ENCODE measurements at places on chromosomes 13 and 19. TPM values are rescaled to one million over a fixed set of nuclear protein-coding genes. Genes with fewer than 3 reads are reported as not detected.

DNA sequence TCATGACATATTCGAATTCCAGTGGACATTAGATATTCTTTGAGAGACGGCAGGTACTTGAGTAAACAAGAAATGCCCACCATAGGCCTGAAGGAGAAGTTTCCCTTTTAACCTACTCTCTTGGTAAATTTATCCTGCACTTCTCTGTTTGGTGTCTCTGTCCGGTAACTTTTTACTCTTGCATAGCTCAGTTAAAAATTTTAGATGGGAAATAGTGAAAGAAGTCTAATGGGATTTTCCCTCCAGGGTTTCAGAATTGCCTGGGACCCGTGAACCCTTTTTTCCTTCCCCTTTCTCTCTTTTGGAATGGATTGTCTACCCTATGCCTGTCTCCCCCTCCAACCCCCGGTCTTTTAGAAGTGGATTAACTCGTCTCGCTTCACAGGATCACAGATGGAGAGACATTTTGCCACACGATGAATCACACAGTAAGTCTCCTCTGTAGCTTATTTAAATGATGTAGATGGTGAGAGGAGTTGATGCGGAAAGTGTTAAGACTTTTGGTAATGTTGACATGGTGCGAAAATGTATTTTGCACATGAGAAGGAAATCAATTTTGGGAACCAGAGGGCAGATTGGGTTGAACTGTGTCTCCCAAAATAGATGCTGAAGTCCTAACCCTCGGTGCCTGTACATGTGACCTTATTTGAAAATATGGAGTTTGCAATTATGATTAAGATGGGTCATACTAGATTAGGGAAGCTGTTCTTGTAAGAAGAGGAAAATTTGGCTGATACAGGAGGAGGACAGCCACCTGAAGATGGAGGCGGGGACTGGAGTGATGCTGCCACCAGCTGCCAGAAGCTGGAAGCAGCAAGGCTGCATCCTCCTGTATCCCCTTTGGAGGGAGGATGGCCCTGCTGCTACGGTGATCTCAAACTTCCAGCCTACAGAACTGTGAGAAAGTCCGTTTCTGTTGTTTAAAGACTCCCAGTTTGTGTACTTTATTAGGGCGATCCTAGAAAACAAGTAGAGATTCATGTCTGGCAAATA, 711 bp upstream of the MIPEP start:
- H3K36me3 ChIP-seq = peaks cover 3% of the 10 kb centered on the region
- no peak for DNase-seq
- peaks cover 22% of the 10 kb centered on the region for H3K4me1 ChIP-seq
- no peaks in the 10 kb centered on the region for H3K27me3 ChIP-seq

- DNase-seq = peak; percentile 26
- peak overlapping the region; percentile 66 for H3K27ac ChIP-seq
- no peaks in the 10 kb centered on the region for H3K27me3 ChIP-seq
- peaks cover 84% of the 10 kb centered on the region for H3K4me1 ChIP-seq
- H3K4me3 ChIP-seq = peak overlapping the region; percentile 13
Observed at GRCh38 chr13:40488869-40489391, 177.5 kb downstream of the FOXO1 start.

DNA sequence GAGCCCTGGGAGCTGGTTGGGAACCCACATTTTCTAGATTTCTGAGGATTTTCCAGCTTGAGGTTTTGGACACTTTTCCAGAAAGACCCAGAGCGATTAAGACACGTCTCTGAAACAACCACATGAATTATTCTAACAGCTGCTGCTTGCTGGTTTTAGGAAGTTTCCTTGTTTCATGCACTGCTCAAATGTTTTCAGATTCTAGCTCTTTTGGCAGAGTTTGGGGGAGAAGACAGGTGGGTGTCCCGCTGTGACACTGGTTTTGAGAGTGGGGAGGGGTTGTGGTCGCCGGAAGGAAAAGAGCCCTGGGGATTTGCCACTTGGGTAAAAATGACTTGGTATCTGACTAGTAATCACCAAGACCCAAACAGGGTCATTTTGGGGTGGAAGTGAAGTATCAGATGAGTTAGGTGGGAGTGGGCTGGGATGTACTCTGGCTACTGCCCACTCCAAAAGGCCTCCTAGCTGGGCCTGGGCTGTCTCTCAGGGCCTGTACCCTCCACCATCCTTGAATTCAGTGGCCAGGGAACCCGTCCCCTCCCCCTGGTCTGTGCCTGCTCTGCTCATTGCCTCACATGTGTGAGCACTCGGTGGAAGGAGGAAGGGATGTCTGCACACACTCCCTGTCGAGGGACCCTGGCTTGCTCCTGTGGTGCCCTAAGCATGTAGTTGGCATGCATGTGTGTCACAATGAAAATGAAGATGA, 13.2 kb downstream of the GATAD2A start:
- peak overlapping the region; percentile 17 for H3K4me3 ChIP-seq
- peaks cover 72% of the 10 kb centered on the region for H3K4me1 ChIP-seq
- no peaks in the 10 kb centered on the region for H3K27me3 ChIP-seq
- peaks cover 22% of the 10 kb centered on the region for H3K36me3 ChIP-seq

- no peaks in the 10 kb centered on the region for H3K4me1 ChIP-seq
- no peak overlapping the region for H3K27ac ChIP-seq
- peak; percentile 71 for DNase-seq
- no peaks in the 10 kb centered on the region for H3K36me3 ChIP-seq
- H3K4me3 ChIP-seq = no peak overlapping the region
Observed at GRCh38 chr19:50252111-50252886, 48.9 kb downstream of the MYH14 start.

DNA sequence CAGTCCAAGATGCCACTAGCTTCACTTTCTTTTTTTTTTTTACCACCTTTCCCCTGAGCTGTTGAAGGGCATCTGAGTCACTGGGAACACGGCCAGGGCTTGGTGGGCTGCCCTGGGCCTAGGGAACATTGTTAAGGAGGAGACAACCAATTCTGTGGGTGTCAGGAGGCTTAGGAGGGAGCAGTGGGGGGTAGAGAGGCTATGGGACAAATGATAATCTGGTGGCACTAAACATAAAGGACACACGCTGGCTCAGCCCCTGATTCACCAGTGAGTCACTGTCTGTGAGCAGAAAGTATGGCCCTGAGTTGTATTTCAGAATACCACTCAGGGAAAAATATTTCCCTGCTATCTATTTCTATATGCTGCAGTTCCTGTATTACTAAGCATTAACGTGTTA, 207.8 kb downstream of the DCLK1 start:
- H3K4me1 ChIP-seq = no peaks in the 10 kb centered on the region
- H3K4me3 ChIP-seq = no peak overlapping the region
- no peak for DNase-seq
- H3K27me3 ChIP-seq = no peaks in the 10 kb centered on the region
- no peak overlapping the region for H3K27ac ChIP-seq

DNA sequence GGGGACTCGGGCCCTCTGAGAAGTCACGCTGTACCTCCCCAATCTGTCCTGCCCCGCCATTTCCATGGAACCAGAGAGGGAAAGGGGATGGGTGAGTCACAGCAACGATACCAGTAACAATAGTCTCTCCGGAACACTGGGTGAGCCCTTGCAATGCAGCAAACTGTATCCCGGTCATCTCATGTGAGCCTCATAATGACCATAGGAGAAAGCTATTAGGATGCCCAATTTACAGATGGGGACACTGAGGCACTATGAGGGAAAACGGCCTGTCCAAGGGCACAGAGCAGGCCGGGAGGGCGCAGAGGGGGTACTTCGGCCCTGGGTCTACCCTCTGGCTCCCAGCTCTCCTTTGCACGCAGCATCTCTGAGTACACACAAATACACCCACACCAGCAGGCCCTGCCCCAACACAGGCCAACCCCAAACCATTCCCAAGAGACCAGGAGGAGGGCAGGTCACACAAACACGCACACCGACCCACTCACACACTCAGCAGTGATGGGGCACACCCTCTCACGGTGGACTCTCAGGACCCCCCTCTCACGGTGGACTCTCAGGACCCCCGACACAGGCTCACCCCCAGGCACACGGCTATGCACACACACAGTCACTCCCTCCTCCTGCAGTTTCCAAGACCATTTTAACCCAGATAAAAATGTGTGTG, 18.2 kb downstream of the LRRC4B start:
- H3K4me1 ChIP-seq = no peaks in the 10 kb centered on the region
- peaks cover 40% of the 10 kb centered on the region for H3K27me3 ChIP-seq
- no peak for DNase-seq
- H3K36me3 ChIP-seq = no peaks in the 10 kb centered on the region
- H3K4me3 ChIP-seq = no peak overlapping the region

DNA sequence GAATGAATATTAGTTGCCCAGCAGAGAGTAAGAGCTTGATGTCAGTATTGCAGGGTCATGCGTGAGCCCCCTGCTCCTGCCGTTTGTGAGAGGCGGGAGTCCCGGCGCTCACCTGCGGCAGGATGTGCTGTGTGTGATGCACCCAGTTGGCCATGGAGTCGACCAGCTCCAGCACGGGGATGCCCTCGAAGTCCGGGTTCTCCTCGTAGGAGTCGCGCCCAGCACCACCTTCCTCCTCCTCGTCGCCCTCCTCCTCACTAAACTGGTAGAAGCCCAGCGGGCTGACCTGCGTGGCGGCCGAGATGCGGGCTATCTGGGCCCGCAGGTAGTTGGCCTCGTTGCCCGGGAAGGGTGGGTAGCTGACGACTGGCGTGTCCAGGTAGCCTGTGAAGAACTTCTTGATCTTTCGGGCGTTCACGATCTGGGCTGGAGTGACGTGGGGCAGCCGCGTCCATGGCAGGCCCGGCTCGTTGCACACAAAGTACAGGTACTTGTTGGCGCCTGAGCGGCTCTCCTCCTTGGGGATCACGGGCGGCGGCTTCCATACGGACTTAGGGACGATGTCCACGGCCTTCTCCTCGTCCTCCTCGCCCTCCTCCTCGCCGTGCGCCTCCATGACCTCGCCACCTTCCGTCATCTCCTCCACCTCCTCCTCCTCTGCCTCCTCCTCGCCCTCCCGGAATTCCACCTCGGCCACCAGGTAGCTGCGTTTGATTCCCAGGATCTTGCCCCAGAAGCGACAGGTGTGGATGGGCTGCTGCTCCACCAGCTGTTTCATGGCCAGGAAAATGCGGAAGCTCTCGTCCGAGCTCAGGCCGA, 10.8 kb downstream of the RSPH6A start:
- no peak overlapping the region for H3K27ac ChIP-seq
- peaks cover 8% of the 10 kb centered on the region for H3K27me3 ChIP-seq
- no peak overlapping the region for H3K4me3 ChIP-seq
- H3K4me1 ChIP-seq = peaks cover 2% of the 10 kb centered on the region

PODNL1 gene
- 0.25 TPM for total RNA-seq

- DNase-seq = no peak
- H3K4me1 ChIP-seq = peaks cover 37% of the 10 kb centered on the region
- peaks cover 75% of the 10 kb centered on the region for H3K36me3 ChIP-seq
- no peak overlapping the region for H3K4me3 ChIP-seq
- H3K27me3 ChIP-seq = no peaks in the 10 kb centered on the region
- no peak overlapping the region for H3K27ac ChIP-seq
Observed at GRCh38 chr19:39839678-39840327, 5.8 kb upstream of the DYRK1B start.

GRCh38 chr13:67101730-67102467, 128.2 kb downstream of the PCDH9 start:
- H3K27ac ChIP-seq = no peak overlapping the region
- H3K36me3 ChIP-seq = no peaks in the 10 kb centered on the region
- no peaks in the 10 kb centered on the region for H3K27me3 ChIP-seq
- peaks cover 3% of the 10 kb centered on the region for H3K4me1 ChIP-seq

DNA sequence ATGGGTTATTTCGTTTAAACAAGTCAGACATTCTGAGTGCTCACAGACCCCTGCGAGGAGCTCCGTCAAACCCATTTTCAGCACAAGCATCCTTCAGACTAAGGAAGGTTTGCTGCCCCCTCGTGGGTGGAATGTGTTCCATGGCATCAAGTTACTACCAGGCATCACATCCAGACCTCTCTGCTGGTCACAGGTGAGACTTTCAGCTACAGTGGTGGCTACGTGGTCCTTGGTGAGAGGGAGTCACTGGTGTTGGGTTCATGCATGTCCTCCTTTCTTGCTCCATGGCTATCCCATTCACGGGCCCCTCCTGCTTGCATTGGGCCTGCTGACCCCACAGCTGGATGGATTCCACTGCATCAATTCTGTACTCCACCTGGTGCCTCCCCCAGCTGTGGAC, 9.1 kb upstream of the LILRB5 start:
- peak; percentile 88 for DNase-seq
- no peak overlapping the region for H3K4me3 ChIP-seq
- H3K4me1 ChIP-seq = no peaks in the 10 kb centered on the region
- H3K27me3 ChIP-seq = peaks cover 24% of the 10 kb centered on the region
- H3K27ac ChIP-seq = no peak overlapping the region

DNA sequence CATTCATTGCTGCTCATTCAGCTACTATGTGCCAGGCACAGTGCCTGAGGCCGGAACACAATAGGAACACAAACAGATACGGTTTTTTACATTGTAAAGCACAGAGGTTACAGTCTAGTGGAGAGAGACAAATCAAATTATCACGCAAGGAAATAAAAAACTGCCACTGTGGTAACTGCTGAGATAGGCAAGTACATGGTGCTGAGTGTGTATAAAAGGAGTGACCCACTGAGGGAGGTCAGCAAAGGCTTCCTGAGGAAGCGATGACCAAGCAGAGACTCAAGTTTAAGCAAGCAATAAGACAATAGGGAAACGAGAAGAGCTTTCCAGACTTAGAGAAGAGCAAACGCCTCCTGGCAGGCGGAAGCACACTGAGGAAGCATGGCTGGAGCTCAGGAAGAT, 56.4 kb downstream of the NUFIP1 start:
- H3K36me3 ChIP-seq = no peaks in the 10 kb centered on the region
- H3K4me1 ChIP-seq = peaks cover 4% of the 10 kb centered on the region
- DNase-seq = no peak
- no peak overlapping the region for H3K4me3 ChIP-seq

DNA sequence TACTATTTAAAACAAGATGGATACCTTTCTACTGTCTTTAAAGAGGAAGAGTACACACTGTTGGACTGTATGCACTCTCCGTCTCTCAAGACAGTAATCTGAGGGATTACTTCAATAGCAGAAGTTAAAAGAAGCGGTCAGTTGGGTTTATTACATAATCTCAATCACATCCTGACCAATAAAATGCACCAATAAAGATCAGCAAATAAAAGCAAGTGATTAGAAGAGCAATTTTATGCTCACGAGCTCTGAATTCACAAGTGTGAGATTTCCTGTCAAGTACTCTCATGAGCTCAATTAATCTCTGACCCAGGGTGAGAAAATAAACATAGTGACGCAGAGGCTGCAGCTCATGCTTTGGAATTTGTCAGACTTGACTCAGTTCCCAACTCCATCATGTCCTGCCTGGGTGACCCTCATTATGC, 12.2 kb downstream of the ABCC4 start:
- no peak overlapping the region for H3K27ac ChIP-seq
- H3K27me3 ChIP-seq = no peaks in the 10 kb centered on the region
- H3K4me1 ChIP-seq = no peaks in the 10 kb centered on the region
- peaks cover 11% of the 10 kb centered on the region for H3K36me3 ChIP-seq

KCNN4 gene
- 110 TPM for total RNA-seq

- H3K36me3 ChIP-seq = peaks cover 30% of the 10 kb centered on the region
- H3K27ac ChIP-seq = peak overlapping the region; percentile 24
- DNase-seq = no peak
- H3K27me3 ChIP-seq = no peaks in the 10 kb centered on the region
- no peak overlapping the region for H3K4me3 ChIP-seq
- peaks cover 32% of the 10 kb centered on the region for H3K4me1 ChIP-seq
Observed at GRCh38 chr19:55611983-55612645, 6.7 kb downstream of the ZNF865 start.
